ENCODE measurements at places on chromosomes 3 and 15.
A peak's percentile ranks its signal among the peaks of the same experiment; 100 is the strongest.

GRCh38 chr3:160685144-160685766, 8.3 kb downstream of the ARL14 start:
- no peak for DNase-seq

DNA sequence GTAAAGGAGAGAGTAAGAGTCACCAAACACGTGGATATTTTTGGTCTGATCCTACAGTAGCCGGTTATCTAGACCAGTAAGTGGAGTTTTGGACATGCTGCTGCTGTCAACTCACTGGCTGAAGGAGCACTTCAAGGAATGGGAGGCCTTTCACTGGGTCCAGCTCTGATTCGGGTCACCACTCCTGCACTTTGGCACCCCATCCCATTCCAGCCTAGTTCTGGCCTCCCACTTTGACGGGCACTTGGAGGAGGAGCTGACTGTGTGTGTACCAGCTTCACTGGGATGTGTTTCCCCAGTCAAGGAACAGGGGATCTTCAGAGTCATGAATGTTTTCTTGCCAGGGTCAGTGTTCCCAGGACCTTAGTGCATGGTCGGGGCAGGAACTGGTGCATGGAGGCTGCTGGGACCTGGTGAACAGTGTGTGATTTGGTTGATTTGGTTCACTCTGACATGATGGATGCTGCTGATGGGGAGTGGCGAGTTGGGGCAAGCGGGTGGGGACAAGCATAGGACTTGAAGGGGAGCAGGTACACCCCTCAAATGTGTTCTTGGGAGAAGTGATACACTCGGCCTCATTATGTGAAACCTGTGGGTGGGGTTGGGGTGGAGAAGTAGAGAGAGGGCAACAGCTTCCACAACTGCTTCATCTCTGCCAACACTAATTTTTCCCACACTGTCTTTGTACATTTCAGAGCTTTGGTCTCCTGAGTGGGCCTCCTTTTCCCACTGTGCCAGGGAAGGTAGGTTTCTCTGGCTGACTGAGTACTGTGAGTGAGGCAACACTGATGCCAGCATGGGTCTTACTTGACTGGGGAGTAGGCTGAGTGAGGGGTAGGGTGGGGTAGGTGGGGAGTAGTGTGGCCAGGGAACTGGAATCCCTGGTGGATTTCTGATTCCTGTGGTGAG, 64.0 kb downstream of the RGMA start:
- DNase-seq = no peak

GRCh38 chr3:49339581-49339940, 292 bp downstream of the USP4 start:
- no peak for DNase-seq

DNA sequence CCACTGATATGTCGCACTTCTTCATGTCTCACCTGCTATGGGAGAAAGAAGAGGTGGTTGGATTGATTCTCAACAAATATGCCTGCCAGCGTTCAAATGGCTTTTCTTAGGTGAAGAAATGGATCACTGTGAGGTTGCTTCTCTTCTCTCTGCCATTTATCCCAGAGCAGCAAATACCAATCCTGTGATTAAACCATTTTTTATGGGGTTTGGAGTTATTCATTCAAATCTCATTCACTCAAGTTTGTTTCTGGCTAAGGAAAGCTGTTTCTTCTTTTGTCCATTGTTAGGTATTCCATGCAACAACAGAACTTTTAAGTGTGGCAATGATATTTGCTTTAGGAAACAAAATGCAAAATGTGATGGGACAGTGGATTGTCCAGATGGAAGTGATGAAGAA, 12.2 kb upstream of the C3orf52 start:
- no peak for DNase-seq

- no peak for DNase-seq
Measured at GRCh38 chr3:46665763-46666452, 27.6 kb downstream of the ALS2CL start.

GRCh38 chr3:66397745-66398144, 103.1 kb downstream of the LRIG1 start:
- DNase-seq = no peak

DNA sequence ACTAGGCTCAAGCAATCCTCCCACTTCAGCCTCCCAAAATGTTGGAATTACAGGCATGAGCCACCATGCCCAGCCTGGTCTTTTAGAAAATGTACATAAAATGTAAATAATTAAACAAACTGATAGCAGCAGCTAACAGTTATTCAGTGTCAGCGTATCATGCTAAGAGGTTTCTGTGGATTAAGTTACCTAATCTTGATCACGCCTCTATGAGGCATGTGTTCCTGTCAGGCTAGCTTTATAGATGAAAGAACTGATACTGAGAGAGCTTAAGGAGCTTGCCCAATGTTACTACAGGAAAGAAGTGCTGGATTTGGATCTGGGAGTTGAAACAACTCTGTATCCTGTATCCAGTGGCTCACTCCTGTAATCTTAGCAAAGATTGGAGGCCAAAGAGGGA, 11.2 kb upstream of the MST1R start:
- no peak for DNase-seq

GRCh38 chr3:38251197-38251596, 14.4 kb upstream of the SLC22A13 start:
- DNase-seq = no peak

DNA sequence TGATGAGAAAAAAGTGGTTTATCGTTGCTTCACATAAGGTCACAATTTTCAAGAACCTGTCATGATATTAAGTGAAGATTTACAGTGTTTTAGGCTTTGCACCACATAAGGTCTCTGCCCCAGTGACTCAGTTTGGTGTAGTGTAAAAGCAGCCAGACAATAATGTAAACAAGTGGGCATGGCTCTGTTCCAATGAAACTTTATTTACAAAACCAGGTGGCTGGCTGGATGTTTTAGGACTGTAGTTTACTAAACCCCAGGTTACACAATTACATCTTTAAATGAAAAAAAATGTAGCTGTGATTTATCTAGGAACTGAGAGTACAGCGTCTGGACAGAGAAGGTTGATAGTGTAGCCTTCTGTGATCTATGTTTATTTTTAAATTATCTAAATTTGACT, 9.7 kb upstream of the FBXL22 start:
- DNase-seq = no peak

DNA sequence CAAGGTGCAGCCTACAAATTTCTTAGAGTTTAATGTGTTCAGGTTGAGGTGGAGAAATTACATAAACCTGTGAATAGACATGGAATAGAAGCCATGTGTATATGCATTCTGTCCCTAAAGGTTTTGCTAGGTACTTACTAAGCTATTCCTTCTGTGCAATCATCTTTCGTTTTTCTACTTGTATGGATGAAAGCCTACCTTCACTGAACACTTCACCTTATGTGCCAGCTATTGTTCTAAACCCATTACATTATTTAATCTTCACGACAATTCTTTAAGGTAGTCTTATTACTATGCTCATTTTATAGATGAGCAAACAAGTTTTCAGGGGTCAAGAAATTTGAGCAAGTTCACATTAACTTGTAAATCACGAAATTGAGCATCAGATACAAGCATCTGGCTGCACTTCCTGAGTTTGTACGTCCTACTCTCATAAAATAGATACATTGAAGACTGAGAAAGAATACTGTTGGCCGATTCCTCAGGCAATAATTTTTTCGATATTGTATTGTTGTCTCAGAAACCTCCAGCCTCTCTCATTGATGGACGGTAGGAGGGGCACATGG, 635 bp upstream of the RCN2 start:
- no peak for DNase-seq

GRCh38 chr3:194961571-194961970, 275.9 kb downstream of the FAM43A start:
- DNase-seq = no peak

- no peak for DNase-seq
Measured at GRCh38 chr3:143183665-143183964, 64.0 kb downstream of the CHST2 start.

DNA sequence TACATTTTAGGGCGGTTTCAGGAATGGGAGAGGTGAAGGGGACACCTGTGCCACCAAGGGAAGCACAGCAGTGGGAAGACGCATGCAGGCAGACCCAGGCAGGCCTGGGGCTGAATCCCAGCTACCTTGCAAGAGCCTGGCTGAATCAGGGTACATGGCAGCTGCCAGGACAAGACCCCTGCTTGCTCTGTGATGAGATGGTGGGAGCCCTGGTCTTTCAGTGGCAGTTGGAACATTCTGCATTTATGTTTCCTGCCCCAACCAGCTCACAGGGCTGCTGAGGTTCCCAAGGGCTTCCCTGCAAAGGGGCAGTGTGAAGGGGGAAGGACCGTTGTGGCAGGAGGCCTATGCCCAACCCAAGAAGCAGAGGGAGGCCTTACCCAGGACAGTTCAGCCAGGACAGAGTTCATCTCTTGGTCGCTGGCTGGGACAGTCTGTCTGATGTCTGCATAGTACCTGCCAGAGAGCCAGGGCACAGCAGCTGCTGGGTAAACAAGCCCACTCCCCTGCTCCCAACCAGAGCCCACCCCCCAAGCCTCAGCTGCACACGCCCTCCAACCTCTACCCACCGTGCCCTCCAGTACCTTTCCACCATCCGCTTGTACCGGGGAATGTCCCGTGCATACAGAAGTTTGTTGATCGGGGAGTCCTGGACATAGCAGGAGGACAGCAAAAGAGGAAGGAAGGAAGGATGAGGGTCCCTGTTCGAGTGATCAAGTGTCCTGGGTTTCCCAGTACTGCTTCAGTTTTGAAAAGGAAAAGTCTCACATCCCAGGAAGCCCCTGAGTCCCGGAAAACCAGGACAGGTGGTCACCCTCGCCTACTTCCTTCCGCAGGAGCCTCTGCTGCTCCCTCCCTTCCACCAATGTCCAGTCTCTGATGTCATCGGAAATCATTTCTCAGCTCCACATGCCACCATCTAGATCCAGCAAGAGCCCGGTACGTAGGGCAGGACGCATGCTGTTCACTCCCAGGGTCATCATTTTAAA, 23.1 kb downstream of the PLXNB1 start:
- DNase-seq = no peak

GRCh38 chr3:44825264-44825925, 36.3 kb upstream of the TMEM42 start:
- no peak for DNase-seq

GRCh38 chr15:35256551-35256950, 171.5 kb upstream of the NANOGP8 start:
- DNase-seq = no peak

DNA sequence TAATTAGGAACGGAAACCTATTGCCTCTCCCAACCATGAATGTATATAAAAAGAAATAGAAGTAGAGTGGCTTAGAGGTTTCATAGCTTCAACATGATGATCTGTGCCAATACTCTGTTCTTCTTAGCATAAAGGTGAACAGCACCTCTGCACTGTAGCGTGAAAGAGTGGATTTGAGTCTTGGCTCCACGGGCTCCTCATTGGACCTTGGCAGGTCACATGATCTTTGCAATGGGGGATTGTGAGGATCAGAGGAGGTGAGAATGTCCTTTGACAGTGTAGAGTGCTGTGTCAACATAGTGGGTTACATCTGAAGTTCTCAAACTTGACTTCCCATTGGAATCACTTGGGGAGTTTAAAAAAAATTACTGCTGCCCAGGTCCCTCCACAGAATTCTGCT, 51.4 kb downstream of the FEM1B start:
- DNase-seq = no peak

- no peak for DNase-seq
Measured at GRCh38 chr3:56904552-56905215, 102.9 kb upstream of the ARHGEF3 start.

GRCh38 chr3:107855710-107856109, 235.1 kb downstream of the CD47 start:
- DNase-seq = peak; percentile 8

GRCh38 chr3:61876797-61877196, 315.4 kb downstream of the PTPRG start:
- DNase-seq = no peak

- peak; percentile 32 for DNase-seq
Measured at GRCh38 chr15:92634060-92634459, 21.5 kb downstream of the FAM174B start.

- no peak for DNase-seq
Measured at GRCh38 chr3:64031540-64032508, 8.5 kb upstream of the PSMD6 start.

GRCh38 chr3:128011140-128011539, 41.1 kb upstream of the SEC61A1 start:
- DNase-seq = peak; percentile 82

DNA sequence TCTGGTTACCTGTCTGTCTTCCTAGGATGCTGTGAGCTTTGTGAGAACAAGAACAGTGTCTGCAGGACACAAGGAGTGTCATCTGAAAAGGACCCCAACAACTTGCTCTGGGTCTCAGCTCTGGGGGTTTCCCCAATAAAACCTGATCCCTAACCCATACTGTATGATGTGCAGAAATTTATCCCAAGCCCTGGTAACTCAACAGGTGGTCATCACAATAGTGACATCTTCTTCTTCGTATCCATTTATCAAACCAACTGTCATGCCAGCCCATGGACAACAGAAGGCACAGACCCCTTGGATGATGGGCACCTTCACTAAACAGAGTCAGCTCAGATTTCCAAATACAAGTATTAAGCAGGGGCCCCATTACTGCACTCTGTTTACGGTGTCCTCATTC, 127.5 kb downstream of the UACA start:
- DNase-seq = no peak

DNA sequence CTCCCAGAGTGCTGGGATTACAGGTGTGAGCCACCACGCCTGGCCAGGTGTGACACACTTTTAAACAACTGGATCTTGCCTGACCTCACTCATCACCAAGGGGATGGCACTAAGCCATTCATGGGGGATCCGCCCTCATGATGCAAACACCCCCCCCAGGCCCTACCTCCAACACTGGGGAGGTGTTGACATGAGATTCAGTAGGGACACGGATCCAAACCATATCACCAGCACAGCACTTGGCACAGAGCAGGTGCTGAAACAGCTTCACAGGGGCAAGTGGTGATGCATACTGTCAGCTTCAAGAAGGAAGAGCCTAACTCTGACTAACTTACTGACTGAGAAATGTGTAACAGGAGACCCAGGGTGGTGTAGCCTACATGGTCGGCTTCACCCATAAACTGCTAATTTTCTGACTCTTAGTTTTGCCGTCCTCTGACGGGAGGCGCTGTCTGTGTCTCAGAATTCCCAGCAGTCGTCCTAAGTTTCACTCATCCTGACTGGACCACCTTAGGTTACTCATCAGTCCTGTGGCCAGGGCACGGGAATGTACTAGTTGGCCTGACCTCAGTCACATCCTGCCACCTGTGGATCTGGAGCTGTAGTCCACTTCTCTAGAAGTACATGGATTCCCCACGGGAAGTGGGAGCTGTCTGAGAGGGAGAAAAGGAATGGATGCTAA, 81.9 kb upstream of the PLXNA1 start:
- DNase-seq = no peak

DNA sequence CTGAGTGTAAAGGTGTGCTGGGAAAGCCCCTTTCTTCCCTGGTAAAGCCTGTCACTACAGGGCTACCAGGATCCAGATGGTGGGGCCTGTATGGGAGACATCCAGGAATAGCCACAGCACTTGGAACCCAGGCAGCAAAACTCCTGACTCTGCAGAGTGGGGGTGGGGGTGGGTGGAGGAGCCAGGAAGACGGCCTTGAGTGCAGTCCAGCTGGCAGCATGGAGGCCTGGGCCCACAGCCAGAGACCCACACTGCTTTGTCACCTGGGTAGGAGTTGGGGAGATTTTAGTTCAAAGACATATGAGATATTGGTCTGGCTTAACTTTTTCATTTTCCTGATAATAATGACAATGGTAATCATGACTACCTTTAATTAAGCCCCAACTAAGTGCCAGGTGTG, 116.7 kb upstream of the MRPS22 start:
- DNase-seq = no peak
